ENCODE measurements at places on chromosomes 13 and 19. TPM values are rescaled to one million over a fixed set of nuclear protein-coding genes. Genes with fewer than 3 reads are reported as not detected.
A peak's percentile ranks its signal among the peaks of the same experiment; 100 is the strongest.

- no peak for DNase-seq
Observed at GRCh38 chr13:110890279-110891165, 24.3 kb downstream of the ANKRD10 start.

DNA sequence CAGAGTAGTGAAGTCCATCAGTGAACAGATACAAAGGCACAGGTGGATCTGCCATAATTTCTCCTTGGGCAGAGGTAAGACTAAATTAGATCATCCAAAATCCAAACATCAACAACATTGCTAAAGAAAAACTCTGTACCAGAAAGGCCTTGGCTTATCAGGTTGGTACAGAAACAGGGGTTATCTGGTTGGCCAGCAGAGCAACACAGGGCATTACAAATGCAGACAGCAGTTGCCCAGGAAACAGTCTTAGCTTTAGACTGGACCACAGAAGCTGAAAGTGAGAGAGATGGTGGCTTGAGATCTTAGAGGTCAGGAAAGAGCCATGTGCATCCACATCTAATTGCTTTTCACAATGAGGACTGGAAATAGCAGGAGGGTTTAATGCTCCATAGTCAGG, 26.6 kb upstream of the DGKH start:
- no peak for DNase-seq

DNA sequence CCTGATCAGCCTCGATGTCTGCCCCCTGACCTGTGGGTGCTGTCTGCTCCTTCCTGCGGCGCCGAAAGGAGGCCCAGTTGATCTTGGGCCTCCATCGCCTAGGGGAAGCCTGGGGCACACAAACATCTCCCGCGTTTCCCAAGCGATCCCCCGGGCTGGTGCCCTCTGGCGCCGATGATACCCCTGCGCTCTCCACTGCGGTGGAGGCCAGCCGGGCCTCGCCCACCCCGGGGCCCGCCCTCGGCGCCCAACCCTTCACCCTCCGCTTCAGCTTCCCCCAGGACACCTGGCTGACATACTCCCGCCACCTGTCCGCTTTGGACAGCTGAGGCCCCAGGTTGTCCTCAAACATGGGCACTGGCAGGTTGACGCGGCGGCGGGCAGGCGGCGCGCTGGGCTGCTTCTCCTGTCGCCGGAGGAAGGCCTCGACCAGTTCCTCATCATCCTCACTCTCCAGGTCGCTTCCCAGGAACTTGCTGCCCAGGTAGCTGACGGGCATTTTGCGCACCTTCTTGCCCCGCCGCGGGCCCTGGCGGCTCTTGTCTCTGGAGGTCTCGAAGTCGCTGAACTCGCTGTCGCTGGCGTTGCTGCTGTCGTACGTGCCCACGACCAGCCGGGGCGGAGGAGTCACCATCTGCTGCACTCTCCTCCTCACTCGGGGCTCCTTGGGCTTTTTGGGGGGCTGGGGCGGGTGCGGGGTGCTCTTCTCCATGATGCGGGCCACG, 1.3 kb downstream of the CCDC8 start:
- DNase-seq: no peak

DNA sequence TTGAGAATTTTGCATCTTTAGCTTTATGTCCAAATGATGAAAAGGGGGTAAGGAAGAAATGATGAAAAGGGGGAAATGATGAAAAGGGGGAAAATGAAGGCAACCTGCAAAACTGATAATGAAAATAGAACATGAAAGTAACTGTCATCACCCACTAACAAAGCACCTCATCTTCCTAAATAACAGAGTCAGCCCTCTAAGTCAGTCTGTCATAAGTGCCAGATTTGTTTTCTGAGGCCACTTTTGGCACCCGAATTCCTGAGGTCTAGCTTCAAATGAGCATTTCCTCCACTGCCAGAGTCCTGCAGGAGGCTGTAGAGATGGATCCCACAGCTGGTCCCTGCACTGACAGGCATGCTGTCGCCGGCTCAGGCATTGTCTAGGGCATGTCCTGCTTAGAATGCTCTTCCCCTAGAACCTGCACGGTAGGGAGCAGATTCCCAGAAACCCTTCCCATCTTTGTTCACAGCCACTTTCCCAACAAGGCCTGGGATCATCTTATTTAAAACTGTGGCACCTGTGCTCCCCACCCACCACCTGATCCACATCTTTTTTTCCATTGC, 25.3 kb downstream of the RAP2A start:
- no peak for DNase-seq

DNA sequence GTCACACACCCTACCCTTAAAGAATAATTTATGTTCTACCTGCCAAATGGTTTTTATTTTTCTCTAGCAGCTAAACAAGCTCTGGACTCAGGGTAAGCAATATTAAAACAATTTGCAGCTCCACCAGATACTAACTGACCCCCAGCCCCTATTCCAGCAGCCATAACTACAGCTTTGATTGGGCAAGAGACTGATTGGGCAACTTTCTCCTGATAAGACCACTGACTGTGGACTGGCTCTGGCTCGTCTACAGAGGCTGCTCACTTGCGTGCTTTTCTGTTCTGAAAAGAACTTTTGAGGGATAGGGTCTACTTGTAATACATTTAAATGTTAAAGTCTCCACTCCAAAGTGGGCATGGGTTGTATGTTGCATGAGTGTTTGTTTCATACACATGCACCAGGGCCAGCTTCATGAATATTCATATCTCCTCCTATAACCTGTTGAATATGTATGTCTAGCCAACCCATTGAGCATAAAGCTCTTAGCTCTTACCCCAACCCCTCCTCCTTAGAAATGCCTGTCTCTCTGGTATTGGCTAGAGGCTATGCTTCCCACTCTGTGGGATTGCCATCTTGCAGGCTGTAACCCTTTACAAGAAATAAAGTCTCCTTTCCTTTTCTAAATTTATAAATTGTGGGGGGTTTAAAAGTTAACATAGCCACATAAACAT, 19.9 kb downstream of the OR7A5 start:
- DNase-seq: no peak

DNA sequence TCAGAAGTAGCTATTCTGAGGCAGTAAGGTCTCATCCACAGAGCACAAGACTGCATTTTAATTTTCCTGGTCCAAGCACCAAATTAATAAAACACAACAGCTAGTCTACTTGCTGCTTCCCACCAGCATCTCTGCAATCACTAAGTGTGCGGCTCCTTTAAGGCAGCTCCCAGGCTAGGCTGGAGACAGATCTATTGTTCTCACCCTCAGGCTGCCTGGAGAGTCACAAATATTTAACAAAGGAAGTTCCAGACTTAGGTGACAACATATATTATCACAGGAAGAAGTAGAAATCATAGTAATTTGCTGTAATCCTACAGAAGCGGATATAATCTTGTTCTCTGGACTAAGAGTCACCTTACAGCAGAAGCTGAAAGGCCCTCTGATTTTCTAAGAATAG, 2.2 kb upstream of the EID2 start:
- no peak for DNase-seq

DNA sequence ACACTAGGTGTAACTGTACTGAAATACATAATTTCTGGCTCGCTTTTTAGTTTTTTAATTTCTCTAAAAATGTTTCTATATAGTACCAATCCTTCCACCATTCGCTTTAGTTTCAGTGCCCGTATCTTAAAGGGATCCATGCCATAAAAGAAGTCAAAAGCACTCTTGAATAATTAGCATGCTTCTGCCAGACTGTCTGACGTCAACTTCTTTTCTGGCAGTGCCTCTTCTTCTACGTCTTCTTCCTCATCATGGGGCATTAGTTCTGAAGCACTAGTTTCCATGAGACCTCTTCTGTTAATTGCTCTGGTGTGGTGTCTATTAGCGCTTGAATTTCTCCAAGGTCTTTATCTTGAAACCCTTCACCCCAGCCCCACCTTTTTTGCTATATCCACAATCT, 93.8 kb upstream of the DOCK9 start:
- no peak for DNase-seq

DNA sequence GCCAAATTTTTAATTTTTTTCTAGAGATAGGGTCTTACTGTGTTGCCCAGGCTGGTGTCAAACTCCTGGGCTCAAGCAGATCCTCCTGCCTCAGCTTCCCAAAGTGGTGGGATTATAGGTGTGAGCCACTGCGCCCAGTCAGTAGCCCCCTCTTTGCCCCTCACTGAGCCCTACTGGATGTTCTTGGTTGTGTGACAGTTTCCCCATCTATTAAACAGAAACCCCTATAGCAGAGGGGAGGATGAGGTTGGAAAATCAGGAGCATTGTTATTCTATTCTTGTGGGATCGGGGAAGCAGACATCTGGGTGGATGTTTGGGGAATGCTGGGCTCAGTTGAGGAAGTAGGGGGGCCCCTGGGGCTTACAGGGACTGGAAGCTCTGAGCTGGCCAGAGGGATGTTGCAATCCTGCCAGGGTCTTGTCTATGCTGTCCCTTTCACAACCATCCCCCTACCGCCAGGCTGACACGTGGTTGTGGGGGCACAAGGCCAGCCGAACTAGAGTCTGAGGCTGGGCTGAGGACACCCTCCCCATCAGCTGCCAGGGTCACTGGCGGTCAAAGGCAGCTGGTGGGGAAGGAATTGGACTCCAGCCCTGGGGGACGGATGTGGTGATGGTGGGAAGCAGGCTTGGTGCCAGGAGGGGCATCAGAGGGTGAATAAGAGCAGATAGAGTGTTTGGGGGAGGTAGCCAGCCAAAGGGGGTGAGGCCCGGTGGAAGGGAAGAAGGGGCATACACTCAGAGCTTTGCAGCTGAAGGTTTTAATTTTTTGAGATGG, 10.9 kb downstream of the APOC1 start:
- DNase-seq: peak; percentile 78

DNA sequence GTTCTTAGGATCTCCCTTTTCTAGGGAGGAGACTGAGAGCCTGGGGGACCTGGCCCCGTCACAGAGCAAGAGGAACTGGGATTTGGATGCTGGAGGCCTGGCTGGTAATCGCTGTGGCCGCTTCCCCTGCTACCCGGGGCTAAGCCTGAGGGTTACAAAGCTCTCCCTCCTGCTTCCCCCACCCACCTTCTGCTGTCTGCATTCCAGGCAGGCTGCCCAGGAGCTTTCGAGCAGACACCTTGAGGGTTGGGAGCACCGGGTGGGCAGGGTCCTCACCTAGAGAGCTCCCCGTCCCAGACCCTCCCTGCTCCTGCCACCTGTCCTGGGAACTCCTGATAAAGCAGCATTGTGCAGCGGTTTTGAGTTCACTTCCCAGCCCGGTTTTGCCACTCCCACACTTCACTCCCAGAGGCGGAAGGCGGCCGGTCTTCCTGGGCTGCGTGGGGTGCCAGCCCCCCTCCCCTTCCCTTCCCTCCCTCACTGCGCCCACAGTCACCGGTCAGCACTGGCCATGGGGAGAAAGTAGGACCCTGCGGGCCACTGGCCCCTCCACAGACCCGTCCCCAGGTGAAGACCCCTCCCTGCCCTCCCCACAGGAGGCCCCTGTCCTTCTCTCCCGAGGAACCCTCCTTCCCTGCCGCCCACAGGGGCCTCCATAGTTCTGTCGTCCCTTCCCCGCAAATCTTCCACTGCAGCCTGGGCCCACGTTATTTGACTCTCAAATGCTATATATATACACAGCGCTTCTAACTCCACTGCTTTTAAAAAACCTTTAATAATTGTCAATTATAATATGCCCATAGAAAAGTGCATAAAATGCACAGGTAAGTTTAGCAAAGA, 8.1 kb downstream of the PAK4 start:
- DNase-seq: no peak

GRCh38 chr13:108980237-108980636, 350.8 kb downstream of the MYO16 start:
- no peak for DNase-seq

- no peak for DNase-seq
Observed at GRCh38 chr19:17754634-17755442, 3.6 kb downstream of the FCHO1 start.

GRCh38 chr19:35727053-35727955, 9.5 kb downstream of the KMT2B start:
- DNase-seq: no peak

- DNase-seq: no peak
Observed at GRCh38 chr19:22602631-22603272, 31.4 kb upstream of the ZNF492 start.

Gene MBNL2
- total RNA-seq: 76.5 TPM

Gene KCNRG
- total RNA-seq: not detected

Gene ZNF850
- total RNA-seq: 5.2 TPM

Gene SPART
- 32.7 TPM for total RNA-seq

Gene BCL3
- total RNA-seq: 15.0 TPM

Gene LRRC25
- 2.4 TPM for total RNA-seq

Gene PEG3
- 10.0 TPM for total RNA-seq

Gene VSTM2B
- total RNA-seq: not detected
